ENCODE measurements at places on chromosomes 5 and 9. TPM values are rescaled to one million over a fixed set of nuclear protein-coding genes. Genes with fewer than 3 reads are reported as not detected.

The FLT4 gene
- 0.29 TPM for total RNA-seq

The F2RL1 gene
- total RNA-seq: 1.9 TPM

The MUSK gene
- total RNA-seq: not detected

The FOXD4L3 gene
- not detected for total RNA-seq

The OR1J2 gene
- total RNA-seq: not detected

The PPIC gene
- total RNA-seq: 104 TPM

The C1QTNF2 gene
- total RNA-seq: 0.34 TPM

DNA sequence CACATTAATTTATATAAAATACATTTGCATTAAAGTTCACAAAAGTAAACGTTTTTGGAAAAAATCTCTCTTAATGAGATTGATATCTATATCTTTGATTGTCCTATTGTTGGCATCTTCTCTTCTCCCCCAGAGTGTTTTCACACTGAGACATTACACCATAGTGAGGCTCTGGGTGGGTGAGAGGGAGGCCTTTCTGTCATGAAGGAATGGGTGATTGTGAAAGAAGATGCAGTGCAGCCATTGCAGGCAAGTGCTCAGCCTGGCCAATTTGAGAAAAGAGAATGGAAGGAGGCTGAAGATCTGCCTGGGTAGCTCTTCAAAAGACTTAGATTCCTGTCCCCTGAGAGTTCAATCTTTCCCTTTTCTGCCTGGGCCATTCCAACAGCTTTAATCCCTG is 140.8 kb downstream of the SLC12A2 start:
- no peak for DNase-seq

DNA sequence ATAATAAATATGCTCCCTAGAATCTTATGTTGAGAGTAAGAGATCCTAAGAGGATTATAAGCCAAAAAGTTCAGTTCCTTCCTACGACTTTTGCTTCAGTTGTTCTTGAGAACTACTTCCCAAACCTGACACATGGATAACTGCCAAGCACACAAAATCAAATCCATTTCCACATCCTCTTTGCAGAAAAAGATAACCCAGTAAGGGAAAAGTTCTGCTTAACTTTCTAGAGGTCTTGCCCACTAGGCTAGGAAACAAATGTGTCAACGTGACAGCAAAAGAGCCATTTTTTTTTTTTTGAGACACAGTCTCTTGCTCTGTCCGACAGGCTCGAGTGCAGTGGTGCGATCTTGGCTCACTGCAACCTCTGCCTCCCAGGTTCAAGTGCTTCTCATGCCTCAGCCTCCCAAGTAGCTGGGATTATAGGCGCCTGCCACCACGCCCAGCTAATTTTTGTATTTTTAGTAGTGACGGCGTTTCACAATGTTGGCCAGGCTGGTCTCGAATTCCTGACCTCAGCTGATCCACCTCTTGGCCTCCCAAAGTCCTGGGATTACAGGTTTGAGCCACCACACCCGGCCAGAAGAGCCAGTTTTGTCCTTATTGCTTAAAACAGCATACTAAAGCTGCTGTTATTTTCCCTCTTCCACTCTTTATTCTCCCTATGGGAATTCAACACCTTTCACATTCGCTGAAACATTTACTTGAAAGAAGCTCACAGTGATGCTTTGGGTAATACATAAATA is 24.2 kb downstream of the CSNK1A1 start:
- DNase-seq: no peak

DNA sequence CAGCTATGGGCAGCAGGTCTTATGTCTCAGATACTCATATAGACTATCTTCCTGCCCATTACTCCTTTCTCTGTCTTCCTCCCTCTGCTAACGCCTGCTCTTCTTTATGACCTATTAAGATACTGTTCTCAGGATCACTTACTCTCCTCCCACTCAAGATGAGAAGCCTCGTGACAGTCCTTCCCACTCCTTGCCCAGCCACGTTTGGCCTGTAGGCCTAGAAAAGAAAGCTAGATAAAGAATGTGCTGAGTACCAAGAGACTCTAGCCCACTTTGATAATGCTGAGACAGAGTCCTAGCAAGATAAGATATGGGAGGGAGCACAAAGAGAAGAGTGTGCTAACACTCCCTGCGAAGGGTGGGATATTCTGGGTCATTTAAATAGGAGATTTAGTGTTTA is 6.8 kb upstream of the DENND4C start:
- no peak for DNase-seq

DNA sequence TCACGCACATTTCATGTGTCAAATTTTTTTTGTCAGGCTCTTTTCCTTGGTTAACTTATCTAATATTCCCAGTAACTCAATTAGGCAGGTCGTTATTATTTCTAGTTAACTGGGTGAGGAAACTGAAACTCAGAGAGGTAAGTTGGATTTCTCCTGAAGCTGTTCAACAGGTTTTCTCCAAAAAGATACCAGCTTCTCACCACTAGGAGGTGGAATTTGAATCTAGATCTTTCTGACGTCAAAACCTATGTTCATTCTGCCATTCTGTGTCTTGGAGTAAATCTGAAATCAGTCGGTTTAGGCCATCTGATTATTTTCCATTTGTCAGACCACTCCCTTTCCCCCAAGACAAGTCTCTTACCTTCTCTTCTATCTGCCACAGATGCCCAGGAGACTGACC is 572.9 kb downstream of the ACTL7B start:
- no peak for DNase-seq

DNA sequence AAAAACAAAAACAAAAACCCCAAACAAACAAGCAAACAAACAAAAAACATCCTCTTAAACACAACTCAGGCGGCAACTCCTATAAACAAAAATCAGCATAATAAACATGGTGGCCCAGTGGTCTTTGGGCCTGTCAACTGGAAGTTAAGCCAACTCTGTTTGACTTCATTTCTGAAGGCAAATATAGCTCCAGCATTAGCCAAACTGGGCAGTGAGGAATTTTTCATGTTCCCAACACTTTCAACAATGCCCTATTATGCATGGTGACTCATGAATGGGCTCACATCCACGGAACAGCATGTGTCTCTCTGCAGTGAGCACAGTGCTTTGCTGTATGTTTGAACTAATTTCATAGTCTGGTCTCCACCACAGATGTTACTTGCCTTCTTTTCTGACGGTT is 143.9 kb upstream of the STC2 start:
- DNase-seq: no peak

- no peak for DNase-seq
Measured at GRCh38 chr5:151924564-151925301, at the start of gene GLRA1. TSS of gene GLRA1 (minus strand) at chr5:151924851. CDS start at chr5:151924549, 302 bp downstream.

DNA sequence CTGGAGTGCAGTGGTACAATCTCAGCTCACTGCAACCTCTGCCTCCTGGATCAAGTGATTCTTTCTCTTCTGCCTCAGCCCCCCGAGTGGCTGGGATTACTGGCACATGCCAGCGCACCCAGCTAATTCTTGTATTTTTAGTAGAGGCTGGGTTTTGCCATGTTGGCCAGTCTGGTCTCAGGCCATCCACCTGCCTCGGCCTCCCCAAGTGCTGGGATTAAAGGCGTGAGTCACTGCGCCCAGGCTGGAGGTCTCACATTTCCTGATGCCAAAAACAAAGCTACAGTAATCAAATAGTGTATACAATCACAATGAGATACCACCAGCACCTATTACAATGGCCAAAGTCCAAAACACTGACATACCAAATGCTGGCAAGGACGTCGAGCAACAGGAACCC is 51.1 kb downstream of the TTLL11 start:
- DNase-seq: no peak

GRCh38 chr5:133696006-133696584 is 83.8 kb upstream of the FSTL4 start:
- no peak for DNase-seq

- no peak for DNase-seq
Measured at GRCh38 chr9:119667163-119667562, 297.9 kb upstream of the BRINP1 start.

- DNase-seq: no peak
Measured at GRCh38 chr5:169788168-169788567, 151.1 kb downstream of the DOCK2 start.

- no peak for DNase-seq
Measured at GRCh38 chr9:20557890-20558565, 64.3 kb downstream of the MLLT3 start.

GRCh38 chr9:117952581-117952980 is 248.4 kb downstream of the TLR4 start:
- DNase-seq: no peak

DNA sequence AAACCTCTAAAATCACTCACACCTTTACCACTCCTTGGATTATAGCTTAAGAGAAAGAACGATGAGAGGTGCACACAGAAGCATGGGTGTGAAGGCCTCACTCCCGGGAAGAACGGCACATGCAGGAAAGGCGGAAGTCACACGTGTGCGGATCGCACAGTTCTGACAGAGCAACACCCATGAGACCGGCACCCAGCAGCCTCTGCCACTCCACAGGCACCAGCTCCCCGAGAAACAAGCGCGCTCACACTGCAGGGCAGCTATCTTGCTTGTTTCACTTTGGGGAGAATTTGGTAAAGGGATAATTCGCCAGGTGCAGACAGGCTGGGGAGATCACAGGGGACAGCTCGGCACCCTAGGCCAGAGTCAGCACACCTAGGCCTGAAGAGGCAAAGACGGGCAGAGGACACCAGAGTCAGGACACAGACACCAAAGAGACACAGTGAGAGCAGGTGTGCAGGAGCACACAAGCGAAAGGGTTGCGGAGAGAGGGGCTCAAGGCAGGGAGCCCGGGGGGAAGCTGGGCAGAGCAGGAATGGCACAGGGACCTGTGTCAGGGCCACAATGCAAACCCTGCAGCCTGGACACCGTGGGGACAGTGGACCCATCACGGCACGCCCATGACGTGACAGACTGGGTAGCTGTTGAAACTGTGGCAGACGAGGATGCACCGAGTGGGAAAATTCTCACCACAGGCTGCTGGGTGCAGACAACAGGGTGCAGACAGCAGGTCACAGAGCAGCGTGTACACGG is 81.7 kb downstream of the CAMSAP1 start:
- DNase-seq: no peak
